ENCODE measurements at places on chromosomes 7 and 10. TPM values are rescaled to one million over a fixed set of nuclear protein-coding genes. Genes with fewer than 3 reads are reported as not detected.

Gene FAM25G
- total RNA-seq = not detected

Gene PKD1L1
- under 0.01 TPM for total RNA-seq

DNA sequence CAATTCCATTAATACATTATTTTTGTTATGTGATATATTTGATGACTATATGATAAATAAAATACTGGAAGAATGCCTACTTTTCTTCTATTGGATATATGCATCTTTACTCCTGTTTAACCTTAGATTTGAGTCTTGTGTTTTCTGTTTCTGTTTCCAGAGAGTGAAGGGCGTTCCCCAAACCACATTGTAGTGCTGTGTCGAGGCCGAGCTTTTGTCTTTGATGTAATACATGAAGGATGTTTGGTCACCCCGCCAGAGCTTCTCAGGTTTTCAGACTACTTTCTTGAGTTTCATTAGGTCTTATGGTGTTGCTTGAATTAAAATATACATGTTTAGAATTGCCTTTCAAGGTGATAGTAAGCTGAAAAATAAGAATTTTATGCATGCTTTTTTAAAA, 23.8 kb downstream of the CROT start:
- DNase-seq = no peak

DNA sequence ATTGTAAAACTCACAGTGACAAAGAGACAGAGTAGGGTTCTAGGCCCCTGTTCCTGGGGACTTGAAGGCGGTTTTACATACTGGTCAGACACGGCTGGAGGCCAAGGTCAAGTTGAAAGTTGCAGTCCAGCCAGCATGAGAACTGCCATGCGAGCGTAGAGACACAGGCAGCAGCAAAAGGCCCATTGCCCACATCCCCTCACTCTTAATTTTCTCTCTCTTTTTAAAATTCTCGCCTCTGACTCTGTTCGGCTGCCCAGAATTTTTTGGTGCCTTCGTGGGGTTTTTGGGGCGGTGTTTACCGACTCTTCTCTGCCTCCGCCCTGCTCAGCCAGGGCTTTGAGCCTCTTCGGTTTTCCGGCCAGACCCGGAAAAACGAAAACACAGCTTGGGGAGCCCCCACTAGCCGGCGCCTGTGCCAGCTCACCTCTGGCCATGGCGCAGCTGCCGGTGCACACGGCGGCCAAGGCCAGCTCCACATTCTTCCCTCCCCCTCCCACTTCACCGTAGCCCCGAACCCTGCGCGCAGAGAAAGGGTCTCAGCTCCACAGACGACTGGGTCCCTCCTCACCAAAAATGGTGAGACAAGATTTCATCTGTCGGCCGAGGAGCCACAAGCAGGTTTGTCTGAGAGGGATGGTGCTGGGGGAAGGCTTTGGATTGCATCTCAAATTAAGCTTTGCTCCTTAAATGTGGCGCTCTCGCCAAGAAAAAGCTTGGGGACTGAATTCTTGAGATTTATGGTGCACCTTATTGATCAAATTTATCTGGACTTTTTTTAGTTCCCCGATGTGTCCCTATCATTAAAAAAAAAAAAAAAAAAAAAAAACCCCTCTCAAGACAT, 2.3 kb upstream of the HOXA13 start:
- DNase-seq = no peak

- DNase-seq = no peak
Measured at GRCh38 chr10:79181227-79181626, 112.5 kb downstream of the ZMIZ1 start.

DNA sequence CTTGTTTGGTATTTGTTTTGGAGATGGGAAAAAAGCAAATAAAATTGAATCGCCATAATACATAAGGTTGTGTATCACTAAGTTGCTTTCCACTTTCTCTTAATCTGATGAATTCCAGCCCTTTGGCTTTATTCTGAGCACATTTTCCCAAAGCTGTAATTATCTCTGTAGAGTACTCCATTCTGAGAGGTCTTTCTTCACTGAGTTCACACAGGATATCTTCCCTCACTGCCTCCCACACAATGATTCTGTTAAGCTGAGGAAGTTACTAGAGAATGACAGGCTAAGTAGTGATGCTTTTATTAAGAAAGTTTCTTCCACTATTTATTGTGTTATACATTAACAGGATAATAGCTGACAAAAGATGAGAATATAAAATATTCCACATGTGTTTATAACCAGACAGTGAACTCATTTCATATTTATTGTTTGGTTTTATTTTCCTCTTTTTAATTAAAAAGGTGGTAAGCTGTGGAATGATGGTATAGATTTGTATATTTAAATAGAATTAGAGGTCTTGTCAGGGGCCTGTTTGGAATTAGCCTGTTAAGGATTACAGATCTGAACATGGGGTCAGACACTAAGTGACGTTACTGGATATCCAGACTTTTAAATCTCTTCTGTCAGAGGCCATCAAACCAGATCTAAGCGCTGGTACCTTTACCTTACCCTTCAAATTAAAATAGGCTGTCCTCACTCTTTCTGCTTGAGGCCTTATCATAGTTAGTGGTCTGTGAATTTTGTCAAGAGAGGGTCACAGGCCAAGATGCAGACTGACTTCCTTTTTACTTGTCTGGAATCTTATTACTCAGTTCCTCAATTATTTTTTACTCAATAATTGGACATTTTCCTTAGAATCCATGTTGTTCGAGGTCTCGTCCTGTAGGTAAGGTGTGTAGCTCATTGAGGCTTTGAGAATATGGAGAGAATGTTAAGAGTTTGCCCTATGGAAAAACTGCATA, 8.4 kb downstream of the PLXDC2 start:
- DNase-seq = no peak

- DNase-seq = peak; percentile 65
Measured at GRCh38 chr7:47087866-47088265, 494.0 kb downstream of the TNS3 start.

DNA sequence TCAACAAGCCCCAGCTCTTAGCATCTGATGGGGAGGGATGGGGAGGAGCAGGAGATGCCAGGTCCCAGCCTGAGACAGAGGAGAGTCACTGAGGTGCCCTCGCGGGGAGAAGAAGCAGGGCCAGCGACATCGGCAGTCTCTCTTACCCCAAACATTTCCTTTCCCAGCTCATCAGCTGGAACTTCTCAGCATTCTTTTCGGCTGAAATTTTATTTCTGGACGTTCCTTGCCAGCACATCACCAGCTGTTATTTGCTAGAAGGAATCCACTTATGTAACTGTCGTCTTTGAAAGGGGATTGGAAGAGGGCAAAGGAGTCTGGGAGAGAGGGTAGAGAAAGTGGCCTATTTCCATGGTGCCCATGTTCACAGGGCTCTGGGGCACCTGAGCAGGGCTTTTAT, 101.0 kb upstream of the SHH start:
- peak; percentile 70 for DNase-seq

- no peak for DNase-seq
Measured at GRCh38 chr7:86485827-86486226, 157.9 kb upstream of the GRM3 start.

- no peak for DNase-seq
Measured at GRCh38 chr10:127872871-127873600, 19.7 kb downstream of the CLRN3 start.

Measured in fibroblast of lung (primary cell).